Stimulated activated CD4-positive, alpha-beta T cell treated with anti-CD3 and anti-CD28 coated beads, Interleukin-1b, Interleukin-23, amount 100 ng/mL, for 48 hours (primary cell): ENCODE measurements at places on chromosomes 16 and 17.
A peak's percentile ranks its signal among the peaks of the same experiment; 100 is the strongest.

GRCh38 chr17:81712468-81713003, 452 bp downstream of the SLC25A10 start:
- no peak for DNase-seq

- DNase-seq, result no peak
Observed at GRCh38 chr17:60391471-60392041, 377 bp downstream of the USP32 start.

DNA sequence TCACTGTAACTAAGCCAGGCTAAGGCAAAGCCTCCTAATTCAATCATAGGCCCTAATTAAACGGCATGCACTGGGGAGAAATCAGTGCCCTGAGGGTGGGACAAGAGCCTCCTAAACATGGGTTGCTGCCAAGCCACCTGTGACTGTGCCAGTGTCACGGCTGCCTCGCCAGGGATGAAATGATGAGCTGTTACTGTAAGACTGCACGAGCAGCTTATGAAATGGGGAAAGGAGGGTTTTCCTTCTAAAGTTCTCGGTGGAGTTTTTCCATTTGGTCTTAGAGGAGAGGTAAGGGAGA, 12.7 kb downstream of the TMEM11 start:
- no peak for DNase-seq

DNA sequence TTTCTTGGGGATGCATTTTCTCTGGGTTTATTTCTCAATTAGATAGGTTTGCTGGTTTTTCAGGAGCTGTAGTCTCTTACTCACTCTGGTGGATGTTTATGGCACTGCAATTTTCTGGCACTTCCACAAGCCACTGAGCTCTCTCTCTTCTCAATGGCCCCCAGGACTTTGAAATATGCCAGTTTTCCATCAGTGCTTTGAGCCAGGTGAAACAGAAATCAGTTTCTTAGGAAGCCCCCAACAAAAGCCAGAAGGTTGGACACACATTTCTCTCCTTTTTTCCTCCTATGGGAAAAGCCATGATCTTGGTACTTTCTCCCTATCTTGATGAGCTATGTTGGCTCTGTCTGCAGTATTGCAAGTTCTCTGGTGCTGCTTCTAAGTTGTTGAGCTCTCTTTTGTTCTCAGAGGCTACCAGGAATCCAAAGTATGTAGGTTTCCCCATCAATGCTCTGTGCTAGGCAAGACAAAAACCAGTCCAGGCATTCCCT, 90.7 kb upstream of the SMIM36 start:
- DNase-seq, result no peak

GRCh38 chr17:82031303-82031884, at the start of gene RAC3:
Gene RAC3 (plus strand): TSS chr17:82031678. CDS start chr17:82031762, 84 bp downstream.
- no peak for DNase-seq

DNA sequence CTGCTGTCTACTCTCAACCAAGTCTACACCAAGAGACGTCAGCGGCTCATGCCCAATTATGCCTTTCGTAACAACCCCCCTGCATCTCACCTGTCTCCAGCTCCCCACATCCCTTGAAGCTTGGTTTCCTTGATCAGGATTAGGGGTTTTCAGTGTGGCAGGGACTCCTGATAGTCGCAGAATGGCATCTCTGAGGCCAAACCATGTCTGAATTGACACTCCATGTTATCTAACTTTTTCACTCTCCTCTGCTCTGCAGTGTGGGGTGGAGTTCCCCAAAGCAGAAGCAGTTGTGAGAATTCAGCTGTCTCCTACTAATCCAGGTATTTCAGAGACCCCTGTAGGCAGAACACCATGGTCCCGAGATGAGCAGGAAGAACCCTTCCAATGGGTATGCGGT, 5.6 kb upstream of the AHSP start:
- no peak for DNase-seq

GRCh38 chr16:79601931-79602627, 1.5 kb upstream of the MAF start:
- peak; percentile 83 for DNase-seq

- peak; percentile 61 for DNase-seq
Observed at GRCh38 chr16:86566601-86566965, at the start of gene FOXC2. Gene FOXC2 (plus strand): TSS chr16:86566829. CDS start chr16:86567336, 507 bp downstream.
